ENCODE measurements at places on chromosomes 5 and 9.

- DNase-seq: no peak
Observed at GRCh38 chr5:178388386-178389025, 155.9 kb upstream of the PHYKPL start.

- no peak for DNase-seq
Observed at GRCh38 chr5:176731506-176732160, 78.7 kb upstream of the UNC5A start.

DNA sequence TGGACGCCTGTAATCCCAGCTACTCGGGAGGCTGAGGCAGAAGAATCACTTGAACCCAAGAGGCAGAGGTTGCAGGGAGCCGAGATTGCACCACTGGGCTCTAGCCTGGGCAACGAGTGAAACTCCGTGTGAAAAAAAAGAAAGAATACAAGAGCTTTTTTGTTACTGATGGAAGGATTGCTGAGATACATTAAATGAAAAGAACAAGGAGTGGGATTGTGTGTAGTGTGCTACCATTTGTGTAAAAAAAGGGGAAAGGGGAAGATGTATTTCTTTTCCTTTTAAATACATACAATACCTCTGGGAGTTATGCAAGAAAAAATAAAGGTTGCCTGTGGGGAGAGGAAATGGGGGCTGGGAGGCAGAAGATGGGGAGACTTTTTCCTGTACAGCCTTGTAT lies 14.7 kb upstream of the GARNL3 start:
- no peak for DNase-seq

DNA sequence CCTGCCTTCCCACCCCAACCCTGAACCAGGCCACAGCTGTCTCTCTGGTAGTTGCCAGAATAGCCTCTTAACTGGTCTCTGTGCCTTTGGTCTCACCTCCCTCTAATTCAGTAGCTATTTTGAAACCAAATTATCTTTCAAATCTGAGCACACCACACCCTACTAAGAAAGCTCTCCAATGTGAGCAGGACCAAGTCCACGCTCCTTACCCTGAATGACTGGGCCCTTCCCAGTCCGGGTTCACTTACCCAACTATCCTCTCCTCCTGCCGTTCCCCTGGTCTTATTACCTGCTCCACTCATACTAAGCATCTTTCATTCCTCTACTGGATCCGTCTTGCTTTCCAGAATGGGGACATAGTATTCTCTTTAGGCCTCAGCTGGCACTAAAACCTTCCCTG lies 16.8 kb downstream of the ANKH start:
- no peak for DNase-seq

DNA sequence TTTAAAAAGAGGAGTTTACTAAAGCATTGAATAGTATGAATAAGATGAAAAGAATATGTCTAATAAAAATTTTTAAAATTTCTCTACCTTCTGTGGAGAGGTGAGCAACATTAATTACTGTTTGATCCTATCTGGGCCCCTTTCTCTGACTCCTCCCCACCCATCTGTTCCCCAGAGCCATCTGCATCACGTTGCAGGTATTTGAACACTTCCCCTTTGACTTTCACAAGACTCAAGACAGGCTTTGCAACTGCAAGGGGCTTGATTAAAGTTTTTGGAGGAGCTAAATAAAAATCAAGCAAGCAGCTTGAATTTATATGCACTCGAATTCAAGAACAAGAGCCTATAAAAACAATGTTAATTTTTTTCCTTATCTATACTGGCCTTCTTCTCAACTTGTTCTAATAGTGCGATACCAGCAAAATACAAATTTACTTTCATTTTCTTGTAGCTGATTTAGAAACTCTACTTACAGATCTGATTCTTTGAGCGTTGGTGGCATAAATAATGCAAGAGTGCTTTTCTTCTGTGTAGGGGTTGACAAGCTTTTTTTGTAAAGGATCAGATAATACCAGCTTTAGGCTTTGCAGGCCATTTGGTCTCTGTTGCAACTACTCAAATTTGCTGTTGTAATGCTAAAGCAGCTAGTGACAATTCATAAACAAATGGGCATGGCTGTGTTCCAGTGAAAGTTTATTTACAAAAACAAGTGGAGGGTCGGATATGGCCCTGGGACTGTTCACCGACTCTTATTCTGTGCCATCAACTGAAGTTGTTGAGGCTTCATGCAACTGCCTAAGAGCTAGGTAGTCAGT lies 21.2 kb downstream of the TXNDC8 start:
- DNase-seq: no peak

- DNase-seq: no peak
Observed at GRCh38 chr5:151156507-151157420, 815 bp downstream of the ANXA6 start.

DNA sequence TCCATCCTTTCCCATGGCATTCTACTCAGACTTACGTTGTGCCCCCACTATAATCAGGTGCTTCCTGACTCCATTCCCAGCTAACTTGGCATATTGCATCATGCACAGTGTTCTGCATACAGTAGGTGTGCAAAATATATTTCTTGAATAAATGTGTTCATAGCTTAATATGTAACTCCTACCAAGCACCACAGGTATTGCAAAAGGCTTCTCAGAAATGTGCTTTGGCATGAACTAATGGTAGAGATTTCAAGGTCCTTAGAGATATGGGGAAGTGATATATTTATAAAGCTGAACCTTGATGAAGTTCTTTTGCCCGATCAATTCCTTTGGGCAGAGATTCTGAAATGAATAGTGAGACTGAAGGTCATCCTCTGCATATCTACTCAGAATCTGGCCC lies 220.4 kb downstream of the KCTD16 start:
- no peak for DNase-seq

DNA sequence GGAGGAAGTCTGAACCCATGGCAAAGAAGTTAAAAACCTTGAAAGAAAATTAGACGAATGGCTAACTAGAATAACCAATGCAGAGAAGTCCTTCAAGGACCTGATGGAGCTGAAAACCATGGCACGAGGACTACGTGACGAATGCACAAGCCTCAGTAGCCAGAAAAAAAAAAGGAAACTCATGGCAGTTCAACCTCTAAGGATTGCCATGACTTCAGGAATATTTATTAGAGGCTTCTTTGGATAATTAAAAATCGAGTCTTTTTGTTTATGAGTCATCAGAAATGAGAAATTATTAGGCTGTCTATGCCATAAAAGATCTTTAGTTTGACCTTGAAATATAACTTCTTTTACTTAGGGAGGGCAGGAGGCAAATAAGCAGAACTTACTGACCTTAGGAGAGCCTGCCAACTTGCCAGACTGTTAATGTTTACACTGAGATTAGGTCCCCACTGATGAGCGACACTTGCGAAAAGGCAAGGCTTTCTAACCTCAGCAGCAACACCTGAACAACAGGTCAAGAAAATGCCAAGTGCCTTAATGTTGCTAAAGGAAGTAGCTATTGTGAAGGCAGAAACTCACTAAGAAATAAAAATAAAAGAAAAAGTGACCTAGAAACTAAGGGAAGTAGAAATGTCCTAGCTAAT lies 55.2 kb upstream of the TUSC1 start:
- no peak for DNase-seq

DNA sequence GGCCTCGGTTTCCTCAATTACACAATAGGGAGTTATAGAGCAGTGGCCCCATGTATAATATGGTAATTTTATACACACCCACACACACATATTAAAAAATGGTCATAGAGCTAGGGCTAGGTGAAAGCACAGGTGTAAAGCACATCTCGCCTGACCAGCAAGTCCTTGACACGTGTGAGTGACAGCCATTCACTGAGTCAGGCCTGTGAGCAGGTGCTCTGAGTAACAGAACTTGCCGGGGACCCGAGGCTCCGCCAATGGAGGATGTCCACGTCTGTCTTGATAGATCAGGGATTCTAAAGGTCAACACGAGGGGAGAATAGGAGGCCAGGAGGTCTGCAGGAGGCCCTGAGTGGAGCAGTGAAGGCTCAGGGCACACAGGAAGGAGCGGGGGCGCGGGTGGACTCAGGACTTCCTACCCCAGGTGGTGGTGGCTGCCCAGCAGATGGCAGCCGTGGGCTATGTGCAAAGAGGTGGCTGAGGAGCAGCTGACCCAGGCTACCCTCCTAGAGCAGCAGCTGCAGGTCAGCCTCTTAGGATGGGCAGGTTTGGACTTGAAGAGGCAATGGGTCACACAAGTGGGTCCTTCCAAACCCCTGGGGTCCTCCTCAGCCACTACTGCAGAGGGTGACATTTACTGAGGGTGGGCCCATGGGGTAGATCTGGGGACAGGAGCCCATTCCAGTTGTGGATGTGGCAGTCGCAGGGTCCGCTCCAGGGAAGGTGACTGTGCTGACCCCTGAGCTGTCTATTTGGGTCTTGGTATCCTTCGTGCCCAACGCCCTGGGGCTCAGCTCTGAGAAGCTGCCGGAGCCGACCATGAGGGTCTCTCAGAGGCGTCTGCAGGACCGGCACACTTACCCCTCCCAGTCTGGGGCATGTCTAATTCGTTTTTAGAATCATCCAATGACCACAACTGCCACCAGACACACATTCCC lies 45.9 kb downstream of the PRRT1B start:
- DNase-seq: peak; percentile 59

- DNase-seq: no peak
Observed at GRCh38 chr5:103444333-103445038, 118.1 kb downstream of the NUDT12 start.

DNA sequence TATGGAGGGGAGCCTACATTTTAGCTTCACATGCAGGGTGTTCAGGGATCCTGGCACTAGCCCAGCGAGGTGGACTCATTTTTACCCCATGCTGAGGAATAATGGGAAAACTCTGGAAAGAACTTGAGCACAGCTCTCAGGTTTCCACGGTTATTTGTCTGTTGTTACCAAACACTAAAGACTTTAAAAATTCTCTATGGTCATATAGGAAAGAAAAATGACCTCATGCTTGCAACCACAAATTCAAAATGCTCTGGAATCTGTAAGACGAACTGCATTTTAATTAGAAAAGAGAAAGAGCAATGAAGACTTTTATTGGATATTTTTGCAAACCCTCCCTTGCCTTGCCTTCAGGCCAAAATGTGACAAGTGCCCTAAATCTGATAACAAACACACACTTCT lies 606.9 kb downstream of the EBF1 start:
- DNase-seq: no peak

DNA sequence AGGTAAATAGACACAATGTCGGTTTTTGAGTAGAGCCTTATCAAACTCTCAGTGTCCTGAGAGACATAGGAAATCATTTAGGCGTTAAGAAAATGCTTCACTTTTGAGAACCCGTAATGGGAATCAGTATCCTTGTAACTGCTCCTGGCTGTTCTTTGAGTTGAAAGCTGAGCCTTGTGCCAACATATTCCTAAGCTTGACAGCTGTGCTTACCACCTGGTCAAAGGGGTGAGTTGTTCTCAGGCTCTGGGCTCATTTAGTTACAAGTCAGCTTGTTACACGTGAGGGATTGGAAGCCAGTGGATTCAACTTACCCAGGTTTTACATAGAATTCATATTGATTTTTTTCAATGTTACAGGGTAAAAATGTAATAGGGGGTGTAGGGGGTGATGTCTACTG lies 145.9 kb downstream of the GABRB2 start:
- DNase-seq: no peak

GRCh38 chr5:149795360-149795759 lies 65.2 kb downstream of the PPARGC1B start:
- no peak for DNase-seq

GRCh38 chr9:136673088-136673974 lies 10.6 kb downstream of the EGFL7 start:
- DNase-seq: no peak

- DNase-seq: no peak
Observed at GRCh38 chr5:6465831-6466790, 17.5 kb downstream of the UBE2QL1 start.
